ENCODE measurements at places on chromosomes 1 and 21.

DNA sequence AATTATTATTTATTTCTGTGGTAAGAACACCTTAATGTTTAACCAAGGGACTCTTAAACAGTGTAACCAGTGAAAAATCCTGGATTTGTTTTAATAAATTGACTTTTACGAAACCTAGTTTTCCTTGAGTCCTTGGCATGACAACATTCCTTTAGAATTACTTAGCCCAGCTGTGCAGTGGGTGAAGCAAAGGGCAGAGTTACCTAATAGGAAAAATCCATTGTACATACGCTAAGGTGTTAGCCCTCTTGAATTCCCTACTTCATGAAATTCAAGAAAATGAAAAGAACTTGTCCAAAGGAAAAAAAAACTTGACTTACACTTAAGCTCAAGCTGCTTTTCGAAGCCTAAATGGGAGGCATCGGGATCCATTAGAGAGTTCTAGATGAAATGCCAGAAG is 852.0 kb upstream of the ADAMTS5 start:
- no peak for DNase-seq

DNA sequence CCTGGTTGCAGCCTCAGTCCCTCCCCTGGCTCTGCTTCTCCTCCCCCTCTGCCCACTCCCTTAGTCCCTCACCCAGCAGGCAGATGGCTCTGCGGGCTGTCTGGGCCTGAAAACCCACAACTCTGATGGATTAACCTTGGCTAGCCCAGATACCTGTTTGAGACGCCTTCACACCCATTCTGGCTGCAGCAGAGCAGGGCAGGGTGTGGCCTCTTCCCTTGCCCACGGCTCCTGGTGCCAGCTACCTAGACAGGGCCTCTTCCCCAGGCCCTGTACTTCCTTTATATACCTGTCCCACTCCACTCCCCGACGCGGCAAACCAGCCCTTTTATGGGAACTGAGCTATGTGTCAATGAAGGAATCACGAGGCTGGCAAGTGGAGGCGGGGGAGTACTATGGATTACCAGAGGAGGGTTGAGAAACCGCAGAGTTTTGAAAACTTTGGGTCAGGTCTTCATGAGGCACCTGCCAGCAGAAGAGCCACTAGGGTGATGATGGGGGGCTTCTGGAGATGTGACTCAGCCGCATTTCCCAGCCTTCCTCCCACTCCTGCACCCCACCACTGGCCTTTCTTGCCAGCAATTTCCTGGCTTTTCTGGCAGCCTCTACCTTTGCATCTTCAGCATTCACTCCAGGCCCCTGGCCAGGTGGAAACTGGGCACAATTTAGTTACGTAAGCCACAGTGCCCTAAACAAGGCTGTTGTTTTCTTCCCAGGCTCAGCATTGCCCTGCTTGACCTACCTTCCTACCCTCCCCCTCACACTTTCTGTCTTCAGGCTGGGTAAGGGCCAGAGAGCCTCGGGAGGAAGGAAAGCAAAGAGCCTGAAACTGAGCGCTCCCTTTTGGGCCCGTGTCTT is at the start of gene CHI3L1:
TSS of gene CHI3L1 (minus strand) at position 259 of the 858 bp plus-strand sequence. CDS start at position 178, 81 bp downstream.
- DNase-seq, result no peak

- no peak for DNase-seq
Measured at GRCh38 chr1:53683986-53684740, 54.8 kb downstream of the GLIS1 start.

GRCh38 chr1:14494911-14495310 is 103.6 kb upstream of the KAZN start:
- DNase-seq, result no peak

- peak; percentile 26 for DNase-seq
Measured at GRCh38 chr1:89274411-89274857, 1.8 kb upstream of the GBP5 start.

GRCh38 chr1:115338457-115338820 is 390 bp upstream of the NGF start:
- DNase-seq, result no peak

GRCh38 chr1:213481395-213481794 is 430.4 kb downstream of the RPS6KC1 start:
- DNase-seq, result no peak

DNA sequence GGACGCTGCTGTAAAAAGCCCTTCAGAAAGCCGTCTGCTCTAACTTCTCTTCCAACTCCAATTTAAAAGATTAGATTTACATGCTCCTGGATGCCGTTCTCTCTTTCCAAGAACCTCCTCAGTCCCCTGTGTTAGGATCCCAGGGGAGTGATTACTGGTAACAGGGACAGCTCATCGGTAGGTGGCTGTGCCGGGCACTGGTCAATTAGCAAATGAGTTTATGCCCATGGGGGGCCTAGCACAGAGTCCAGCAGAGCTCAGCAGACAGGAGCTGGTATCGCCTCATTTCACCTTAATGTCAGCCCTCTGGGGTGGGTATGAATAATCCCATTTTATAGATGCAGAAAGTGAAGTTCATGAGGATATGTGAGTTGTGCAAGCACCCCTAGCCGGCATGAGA is 191.9 kb downstream of the GRIK3 start:
- no peak for DNase-seq

DNA sequence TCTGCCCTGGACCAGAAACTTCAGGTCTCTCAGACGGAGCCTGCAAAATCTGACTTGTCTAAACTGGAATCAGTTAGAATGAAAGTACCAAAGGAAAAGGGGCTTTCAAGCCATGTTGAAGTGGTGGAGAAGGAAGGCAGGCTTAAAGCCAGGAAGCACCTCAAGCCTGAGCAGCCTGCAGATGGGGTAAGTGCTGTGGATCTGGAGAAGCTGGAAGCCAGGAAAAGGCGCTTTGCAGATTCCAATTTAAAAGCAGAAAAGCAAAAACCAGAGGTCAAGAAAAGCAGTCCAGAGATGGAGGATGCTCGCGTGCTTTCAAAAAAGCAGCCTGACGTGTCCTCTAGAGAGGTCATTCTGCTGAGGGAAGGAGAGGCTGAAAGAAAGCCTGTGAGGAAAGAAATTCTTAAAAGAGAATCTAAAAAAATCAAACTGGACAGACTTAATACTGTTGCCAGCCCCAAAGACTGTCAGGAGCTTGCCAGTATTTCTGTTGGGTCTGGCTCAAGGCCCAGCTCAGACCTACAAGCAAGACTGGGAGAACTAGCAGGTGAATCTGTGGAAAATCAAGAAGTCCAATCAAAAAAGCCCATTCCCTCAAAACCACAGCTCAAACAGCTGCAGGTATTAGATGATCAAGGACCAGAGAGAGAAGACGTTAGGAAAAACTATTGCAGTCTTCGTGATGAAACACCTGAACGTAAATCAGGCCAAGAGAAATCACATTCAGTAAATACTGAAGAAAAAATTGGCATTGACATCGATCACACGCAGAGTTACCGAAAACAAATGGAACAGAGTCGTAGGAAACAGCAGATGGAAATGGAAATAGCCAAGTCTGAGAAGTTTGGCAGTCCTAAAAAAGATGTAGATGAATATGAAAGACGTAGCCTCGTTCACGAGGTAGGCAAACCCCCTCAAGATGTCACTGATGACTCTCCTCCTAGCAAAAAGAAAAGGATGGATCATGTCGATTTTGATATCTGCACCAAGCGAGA is 46.6 kb downstream of the ZBTB17 start:
- no peak for DNase-seq

DNA sequence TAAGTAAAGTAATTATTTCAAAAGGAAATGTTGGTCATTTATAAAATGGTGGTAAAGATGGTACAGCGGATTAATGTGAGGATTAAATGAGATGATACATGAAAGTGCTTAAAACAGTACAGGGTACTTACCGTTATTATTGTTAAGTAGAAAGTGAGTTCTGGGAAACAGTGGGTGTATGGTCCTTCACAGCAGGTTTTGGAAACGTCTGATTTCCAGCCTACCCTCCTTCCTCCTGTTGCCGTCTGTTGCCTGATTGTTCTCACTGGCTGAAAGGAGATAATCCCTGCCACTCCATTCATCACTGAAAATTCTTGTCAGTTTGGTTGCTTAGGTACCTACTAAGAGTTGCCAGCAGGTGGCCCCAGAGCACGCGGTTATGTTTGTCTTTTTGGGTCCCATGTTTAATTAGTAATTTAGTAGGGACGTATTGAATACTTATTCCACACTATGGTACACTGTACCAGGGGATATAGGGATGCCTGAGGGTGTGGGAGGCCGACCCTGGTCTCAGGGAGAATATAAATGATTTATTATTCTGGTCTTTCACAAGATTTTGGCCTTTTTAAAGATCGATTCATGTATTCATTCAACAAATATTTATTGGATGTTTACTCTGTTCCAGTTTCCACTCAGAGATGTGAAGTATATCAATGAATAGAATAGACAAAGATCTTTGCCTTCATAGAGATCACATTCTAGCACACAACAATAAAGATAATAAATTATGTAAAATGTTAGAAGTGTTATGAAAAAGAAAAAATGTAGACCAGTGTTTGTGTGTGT is 30.8 kb upstream of the RPTN start:
- DNase-seq, result peak; percentile 47

DNA sequence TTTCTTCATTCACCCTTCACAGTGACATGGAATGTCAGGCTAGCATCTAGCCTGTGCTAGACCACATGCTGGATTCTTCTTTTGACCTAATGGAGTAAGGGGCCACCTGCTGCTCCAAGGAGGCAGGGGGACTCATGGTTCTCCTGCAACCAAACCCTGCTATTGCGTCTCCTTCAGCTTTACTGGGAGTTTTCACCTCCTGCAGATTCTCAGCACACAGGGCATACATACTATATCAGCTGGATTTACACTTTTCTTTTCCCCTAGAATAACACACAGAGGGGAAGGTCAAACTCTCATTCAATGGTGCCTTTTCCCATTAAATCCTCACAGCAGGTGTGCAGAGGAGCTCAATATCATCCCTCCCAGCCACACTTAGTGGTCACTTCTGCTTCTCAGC is 16.6 kb upstream of the AK5 start:
- DNase-seq, result no peak

DNA sequence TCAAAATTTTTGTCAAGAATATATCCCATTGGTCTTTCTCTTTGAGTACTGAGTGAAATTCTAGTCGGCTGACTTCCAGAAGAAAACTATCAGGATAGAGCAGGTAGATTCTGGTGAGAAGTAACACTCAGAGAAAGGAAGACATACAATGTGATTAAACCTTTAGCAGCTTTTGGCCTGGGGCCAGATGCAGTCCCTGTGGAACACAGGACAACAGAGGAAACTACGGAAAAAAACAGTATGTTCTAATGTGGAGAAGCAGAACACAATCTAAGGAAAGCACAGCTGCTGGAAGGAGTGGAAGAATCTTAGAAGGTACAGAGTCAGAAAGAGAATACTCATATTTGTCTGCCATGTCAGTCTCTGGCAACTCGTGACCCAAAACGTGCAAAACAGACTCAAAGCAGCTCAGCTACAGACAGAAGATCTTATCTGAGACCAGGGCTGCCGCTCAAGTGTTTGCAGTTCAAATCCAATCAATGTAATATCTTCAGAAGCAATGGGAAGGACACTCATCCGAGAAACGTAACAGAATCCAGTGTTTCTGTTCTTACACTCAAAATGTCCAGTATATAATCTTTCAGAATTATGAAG is 283.8 kb downstream of the MRPL39 start:
- no peak for DNase-seq

- no peak for DNase-seq
Measured at GRCh38 chr1:12075195-12076114, 12.4 kb downstream of the TNFRSF8 start.

- no peak for DNase-seq
Measured at GRCh38 chr1:20383631-20384030, 93.0 kb downstream of the VWA5B1 start.

DNA sequence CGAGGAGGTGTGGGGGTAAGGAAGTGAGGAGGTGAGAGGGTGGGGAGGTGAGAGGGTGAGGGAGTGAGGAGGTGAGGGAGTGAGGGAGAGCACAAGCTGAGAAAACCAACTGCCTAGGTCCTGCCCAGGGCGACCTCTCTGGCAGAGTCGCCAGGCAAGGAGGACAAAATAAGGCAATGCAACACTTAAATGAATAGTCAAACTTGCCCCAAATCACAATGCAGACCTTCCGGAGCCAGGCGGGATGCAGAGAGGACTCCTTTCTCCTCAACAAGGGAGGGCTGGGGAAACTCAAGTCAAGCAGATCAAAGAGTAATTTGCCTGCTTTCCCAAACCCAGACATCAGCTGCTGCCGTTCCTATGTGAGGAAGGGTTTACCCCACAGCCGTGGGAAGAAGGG is 86.0 kb downstream of the CCDC185 start:
- no peak for DNase-seq

- DNase-seq, result no peak
Measured at GRCh38 chr1:65717815-65718454, 74.8 kb upstream of the PDE4B start.

DNA sequence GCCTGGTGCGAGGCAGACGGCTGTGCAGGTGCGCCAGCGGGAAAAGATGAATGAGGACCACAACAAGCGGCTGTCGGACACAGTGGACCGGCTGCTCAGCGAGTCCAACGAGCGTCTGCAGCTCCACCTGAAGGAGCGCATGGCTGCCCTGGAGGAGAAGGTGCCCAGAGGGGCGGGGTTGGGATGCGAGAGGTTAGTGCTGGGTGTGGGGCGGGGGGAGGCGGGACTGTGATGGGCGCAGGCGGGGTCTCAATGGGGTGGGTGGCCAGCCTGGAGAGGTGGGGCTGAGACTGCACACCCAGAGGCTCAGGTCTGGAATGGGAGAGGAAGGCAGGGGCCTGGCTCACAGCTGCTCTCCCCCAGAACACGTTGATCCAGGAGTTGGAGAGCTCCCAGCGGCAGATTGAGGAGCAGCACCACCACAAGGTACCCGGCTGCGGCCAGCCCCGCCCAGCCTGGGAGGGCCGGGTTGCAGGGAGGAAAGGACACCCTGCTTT is 22.3 kb downstream of the PPFIA4 start:
- DNase-seq, result no peak

DNA sequence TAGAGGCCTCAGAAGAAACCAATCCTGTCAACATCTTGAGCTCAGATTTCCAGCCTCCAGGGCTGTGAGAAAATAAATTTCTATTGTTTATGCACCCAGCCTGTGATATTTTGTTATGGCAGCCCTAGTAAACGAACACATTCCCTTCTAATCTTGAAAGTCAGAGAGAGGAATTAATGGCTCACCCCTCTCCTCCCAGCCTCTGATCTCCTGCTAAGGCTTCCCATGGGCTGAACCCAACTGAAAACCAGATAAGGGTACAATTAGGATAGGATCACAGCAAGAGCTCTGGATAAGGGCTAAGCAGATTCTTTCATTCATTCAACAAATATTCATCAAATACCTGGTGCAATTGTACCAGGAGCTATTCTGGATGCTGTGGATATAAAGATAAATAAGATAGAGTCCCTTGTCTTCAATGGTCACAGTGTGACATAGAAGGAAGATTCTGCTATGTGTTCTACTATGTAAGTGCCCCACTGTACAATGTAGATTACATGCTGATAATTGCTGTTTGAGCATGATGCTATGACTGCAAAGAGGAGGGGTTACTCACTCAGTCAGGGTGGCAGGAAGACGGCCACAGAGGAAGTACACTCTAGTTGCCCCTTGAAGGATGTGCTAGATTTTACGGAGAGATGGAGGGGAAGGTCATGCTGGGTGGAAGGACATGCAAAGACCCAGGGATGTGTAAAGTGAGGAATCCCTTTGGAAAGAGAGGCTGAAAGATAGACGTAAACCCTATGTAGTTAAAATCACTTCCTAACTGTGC is 203.3 kb upstream of the JUN start:
- no peak for DNase-seq

- DNase-seq, result no peak
Measured at GRCh38 chr1:65166572-65167305, 18.7 kb downstream of the AK4 start.
